Islet precursor cell (in vitro differentiated cells): ENCODE measurements at places on chromosomes 13 and 19.
A peak's percentile ranks its signal among the peaks of the same experiment; 100 is the strongest.

DNA sequence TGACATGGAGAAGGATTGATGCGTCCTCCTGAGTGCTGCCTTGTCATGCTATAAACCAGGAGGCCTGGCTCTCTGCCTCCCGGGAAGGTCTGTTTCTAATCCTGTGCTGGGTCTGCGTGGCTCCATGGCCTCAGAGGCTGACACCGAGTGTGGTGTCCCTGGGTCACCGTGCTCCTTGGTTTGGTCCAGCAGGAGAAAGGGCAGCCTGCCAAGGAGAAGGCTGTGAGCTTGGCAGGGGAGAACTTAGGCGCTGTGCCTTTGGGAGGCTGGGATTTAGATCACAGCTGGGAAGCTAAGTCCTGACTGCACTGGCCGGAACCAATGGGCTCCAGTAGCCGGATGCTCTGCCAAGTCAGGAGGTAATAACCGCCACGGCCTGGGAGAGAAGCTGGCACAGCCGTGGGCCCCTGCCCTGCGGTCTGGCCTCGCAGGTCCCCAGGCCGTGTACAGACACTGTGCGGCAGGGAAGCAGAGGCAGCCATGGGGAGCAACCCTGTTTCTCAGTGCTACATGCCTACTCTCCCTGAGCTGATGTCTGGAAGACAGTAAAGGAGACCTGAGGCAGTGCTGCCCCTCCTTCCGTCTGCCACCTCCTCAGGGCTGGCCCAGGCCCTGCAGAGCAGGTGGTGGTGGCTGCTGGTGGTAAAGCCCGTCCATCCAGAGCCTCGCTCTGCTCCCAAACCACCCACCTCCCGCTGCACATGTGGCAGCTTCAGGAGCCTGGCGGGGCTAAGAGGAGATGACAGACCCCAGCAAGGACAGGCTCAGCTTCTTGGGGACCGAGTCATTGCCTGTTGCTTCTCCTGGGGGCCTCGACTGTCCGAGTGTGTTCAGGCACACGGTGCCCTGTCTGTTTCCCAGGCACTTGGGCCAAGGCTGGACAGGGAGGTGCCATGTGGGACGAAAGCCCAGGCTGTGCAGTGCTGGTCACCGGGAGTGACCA lies 44.9 kb downstream of the C13orf46 start:
- peak; percentile 51 for DNase-seq

DNA sequence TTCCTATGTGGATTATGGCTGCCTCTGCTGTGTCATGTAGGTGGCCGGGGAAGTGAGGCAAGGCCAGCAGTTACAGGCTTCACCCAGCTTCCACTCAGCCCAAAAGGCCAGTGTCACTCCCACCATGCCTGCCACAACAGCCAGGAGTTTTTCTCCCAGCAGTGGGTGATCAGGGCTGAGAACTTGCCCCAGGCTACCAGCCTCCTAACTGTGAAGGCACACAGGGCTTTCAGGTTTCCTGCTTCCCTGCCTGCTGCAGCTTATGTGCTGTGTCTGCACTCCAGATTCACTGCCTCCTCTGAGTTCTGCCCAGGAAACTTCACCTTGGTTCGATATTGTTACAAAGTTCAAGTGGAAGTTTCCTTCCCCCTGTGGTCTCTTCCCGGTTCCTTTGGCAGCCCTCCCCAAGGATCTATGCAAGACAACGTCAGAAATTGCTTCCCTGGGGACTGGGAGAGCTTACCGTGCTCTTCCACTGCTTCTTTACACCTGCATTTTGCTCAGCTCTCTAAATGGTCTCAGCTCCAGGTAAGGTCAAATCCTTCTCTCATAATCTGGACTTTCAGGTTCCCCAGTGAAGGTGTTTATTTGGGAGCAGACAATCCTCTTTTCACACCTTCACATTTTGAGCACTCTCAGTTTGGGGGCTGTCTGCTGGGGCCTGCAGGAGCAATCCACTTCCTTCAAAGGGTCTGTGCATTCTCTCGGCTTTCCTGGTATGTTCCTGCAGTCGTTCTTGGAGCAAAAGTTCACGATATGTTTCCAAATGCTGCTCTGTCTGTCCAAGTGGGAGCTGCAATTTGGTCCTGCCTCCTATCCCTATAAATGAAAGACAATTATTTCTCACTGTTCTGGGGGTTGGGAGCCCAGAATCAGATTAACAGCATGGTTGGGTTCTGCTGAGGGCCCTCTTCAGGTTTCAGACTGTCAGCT lies 1730.1 kb upstream of the PRR20A start:
- peak; percentile 82 for DNase-seq

DNA sequence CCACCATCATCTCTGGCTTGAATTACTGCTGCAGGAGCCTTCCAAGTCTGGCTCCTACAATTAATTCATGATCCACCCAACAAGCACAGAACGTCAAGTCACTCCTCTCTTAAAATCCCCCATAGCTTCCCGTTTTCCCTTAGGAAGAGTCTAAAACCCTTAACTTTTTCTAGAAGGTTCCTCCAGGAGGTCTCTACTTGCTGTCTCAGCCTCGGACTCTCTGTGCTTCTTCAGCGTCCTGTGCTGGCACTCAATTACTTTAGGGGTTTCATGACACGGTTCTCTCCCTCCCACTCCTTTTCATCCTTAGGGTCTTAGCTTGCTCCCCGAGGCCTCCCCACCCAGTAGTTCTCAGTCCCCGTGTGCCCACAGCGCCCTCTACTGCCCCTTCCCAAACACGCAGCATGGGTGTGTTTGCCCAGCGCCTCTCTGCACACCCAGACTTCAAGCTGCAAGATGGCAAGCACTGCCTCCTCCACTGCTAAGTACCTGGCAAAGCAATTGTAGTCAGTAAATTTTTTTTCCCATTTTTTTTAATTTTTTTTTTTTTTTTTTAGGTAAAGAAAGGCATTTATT lies 25.8 kb upstream of the MAP3K10 start:
- peak; percentile 63 for DNase-seq

- peak; percentile 69 for DNase-seq
Measured at GRCh38 chr13:49409008-49409407, 34.9 kb downstream of the CAB39L start.

- DNase-seq, result peak; percentile 66
Measured at GRCh38 chr13:35714121-35714520, 237.6 kb upstream of the MAB21L1 start.

DNA sequence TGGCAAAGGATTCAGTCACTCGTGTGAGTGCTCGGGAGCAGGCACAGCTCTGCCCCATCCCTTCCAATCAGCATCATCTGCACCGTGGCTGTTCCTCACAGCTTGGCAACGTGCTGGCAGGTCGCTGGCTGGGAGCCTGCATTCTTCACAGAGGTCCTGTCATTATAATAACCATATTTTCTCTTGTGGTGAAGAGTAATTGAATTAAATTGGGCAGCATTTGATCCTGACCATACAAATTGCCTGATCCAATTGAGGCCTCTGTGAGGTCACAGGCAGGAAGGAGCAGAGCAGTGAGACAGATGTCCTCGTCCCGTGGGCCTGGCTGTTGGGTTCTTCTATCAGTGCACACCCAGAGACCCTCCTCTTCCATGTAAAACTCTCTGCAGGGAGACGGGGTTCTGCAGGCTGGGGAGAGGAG lies 407.8 kb downstream of the COG6 start:
- no peak for DNase-seq

DNA sequence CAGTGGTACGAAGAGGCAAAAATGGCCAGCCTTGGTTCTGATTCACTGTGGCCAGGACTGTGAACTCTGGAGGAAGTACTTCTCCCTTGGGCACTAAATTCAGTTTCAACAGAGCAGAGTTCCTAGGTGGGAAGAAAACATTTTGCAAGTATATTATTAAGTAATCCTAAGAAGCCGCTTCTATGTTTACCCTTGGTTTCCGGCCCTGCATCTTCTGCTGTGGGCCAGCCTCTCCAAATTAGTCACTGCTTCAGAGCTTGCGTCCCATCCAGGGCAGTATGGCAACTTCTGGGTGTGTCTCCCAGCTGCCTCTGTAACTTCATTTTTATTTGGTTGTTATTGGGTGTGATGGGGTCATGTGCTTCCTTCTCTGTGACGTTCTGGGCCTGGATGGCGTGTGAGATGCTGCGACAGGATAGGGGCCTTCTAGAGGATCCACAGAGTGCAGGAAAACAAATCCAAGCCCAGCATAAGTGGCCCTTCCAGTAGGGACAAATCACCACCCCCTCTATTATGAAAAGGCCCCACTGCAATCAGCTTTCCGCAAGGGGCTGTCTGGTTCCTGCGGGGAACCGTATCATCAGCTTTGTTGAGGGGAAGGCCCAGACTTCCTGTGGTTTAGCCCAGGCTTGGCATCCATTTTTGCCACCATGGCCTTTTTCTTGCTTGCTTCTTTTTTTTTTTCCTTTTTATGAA lies 55.1 kb upstream of the C1QTNF9 start:
- DNase-seq, result no peak
